A549 treated with Hydrocortisone at 1 μM for 4 hours (cell line): ENCODE measurements at places on chromosomes 2 and 18. TPM values are rescaled to one million over a fixed set of nuclear protein-coding genes. Genes with fewer than 3 reads are reported as not detected.

The RNF152 gene
- 0.06 to 0.25 TPM (median 0.13 TPM) in 5 replicates for total RNA-seq

The KCNS3 gene
- total RNA-seq, result 1.0 to 1.7 TPM (median 1.2 TPM) in 5 replicates

The DPYSL5 gene
- total RNA-seq, result 3.8 to 6.2 TPM (median 5.2 TPM) in 5 replicates

The ERBB4 gene
- total RNA-seq, result not detected in 5 replicates

The FAM124B gene
- not detected in 5 replicates for total RNA-seq

The NETO1 gene
- not detected in 5 replicates for total RNA-seq
